Large intestine (tissue), 12 donors: ENCODE measurements at places on chromosomes 3 and 15.
A peak's percentile ranks its signal among the peaks of the same experiment; 100 is the strongest.

- no peak for DNase-seq
These were observed 353.1 kb upstream of the BCHE start for GRCh38 chr3:166190360-166190759.

GRCh38 chr3:170689296-170689829 lies 103.5 kb upstream of the SLC7A14 start:
- no peak for DNase-seq

DNA sequence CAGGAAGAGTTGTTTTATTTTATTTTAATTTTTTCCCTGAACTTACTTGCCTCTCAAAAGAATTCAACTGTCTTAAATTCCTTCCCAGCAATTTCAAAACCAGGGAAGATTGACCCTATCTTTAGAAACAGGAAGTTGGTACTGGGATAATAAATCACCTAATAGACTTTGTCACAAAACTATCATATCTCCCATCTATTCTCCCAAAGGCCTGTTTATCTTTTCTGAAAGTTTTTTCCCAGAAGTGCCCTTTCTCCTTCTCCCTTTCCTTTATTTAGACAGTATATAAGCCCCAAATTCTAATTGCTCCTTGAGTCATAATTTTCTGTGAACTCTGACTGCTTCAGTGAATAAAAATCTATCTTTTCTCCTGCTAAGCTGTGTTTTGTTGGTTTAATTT lies 2.9 kb upstream of the RNF7 start:
- no peak for DNase-seq

- DNase-seq: no peak
These were observed 20.6 kb downstream of the RTF1 start for GRCh38 chr15:41437448-41437847.

GRCh38 chr3:138717348-138717747 lies 108.8 kb downstream of the FAIM start:
- no peak for DNase-seq

- no peak for DNase-seq
These were observed 235.2 kb downstream of the DTWD1 start for GRCh38 chr15:49855917-49856637.

GRCh38 chr3:179146911-179147513 lies 1.1 kb upstream of the PIK3CA start:
- peak; percentile 80 for DNase-seq
